ENCODE measurements at places on chromosomes 11 and 22. TPM values are rescaled to one million over a fixed set of nuclear protein-coding genes. Genes with fewer than 3 reads are reported as not detected.

DNA sequence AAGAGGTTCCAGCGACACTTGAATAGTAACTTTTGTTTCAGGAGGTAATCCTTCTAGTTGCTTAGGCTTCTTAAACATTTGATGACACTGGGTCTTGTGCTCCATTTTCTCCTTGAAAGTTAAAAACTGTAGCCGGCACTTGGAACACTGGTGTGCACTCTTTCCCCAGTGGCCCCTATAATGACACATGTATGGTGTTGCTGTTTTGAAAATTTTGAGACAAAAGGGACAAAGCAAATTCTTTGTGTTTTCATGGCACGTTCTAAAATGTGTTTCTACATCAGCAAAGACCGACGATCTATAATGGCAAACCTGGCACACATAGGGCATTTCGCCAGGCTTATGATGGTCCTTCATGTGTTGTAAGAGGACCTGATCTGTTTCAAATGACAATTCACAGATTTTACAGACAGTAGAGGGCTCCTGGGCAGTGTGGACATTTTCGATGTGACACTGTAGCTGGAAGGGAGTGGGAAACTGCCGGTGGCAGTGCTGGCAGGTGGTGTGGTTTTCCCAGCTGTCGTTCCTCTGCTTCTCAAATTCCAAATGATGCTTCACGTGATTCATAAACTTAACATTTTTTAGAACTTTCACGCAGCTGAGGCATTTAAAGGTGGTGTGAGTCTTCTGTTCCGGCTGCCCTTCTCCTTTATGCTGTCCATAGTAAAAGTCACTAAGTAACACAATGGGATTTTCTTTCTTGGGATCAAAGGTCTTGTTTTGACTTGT is 20.5 kb downstream of the ZNF280B start:
- H3K4me3 ChIP-seq, result no peak overlapping the region
- no peaks in the 10 kb centered on the region for H3K4me1 ChIP-seq
- H3K27me3 ChIP-seq, result no peaks in the 10 kb centered on the region
- no peak for DNase-seq
- no peaks in the 10 kb centered on the region for H3K36me3 ChIP-seq

GRCh38 chr11:65366340-65366773 is 11.8 kb downstream of the TIGD3 start:
- H3K27me3 ChIP-seq, result no peaks in the 10 kb centered on the region
- H3K4me3 ChIP-seq, result no peak overlapping the region
- DNase-seq, result peak; percentile 53

- H3K27me3 ChIP-seq, result no peaks in the 10 kb centered on the region
- H3K4me1 ChIP-seq, result no peaks in the 10 kb centered on the region
- DNase-seq, result no peak
- H3K36me3 ChIP-seq, result no peaks in the 10 kb centered on the region
These were observed 20.0 kb upstream of the TUB start for GRCh38 chr11:8060801-8061554.

DNA sequence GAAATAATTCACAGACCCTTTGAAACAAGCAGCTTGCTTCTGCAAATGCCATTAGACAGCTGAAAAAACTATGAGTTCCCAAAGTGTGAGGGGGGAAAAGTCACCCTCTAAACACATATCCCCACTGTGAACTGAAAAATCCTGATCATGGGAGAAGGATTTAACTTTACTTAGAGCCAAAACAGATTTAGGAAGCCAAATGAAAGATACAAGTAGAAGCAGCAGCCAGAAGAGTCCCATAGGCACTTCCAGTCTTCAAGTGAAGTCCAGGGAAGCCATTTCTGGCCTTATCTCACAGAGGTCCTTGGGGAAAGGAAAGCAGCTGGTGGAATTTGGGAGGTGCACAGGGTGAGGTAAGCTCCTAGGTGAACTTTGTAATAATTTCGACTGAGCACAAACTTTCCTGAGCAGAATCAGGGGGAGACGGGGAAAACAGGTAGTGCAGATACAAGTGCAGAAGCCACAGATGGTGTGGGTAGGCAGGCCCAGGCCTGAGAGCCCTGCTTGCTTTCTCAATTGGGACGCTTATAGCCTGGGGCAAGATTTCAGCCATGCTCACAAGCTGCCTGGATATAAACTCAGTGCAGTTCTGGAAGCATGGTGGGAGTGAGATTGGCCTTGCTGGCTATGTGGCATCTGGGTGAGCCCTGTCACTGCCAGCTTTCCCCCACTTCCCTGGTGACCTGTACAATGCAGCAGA is 44.8 kb downstream of the GAS2 start:
- H3K4me3 ChIP-seq, result no peak overlapping the region
- DNase-seq, result no peak
- H3K36me3 ChIP-seq, result no peaks in the 10 kb centered on the region
- no peaks in the 10 kb centered on the region for H3K4me1 ChIP-seq
- H3K27ac ChIP-seq, result no peak overlapping the region

- peaks cover 3% of the 10 kb centered on the region for H3K4me1 ChIP-seq
- no peak for DNase-seq
- H3K36me3 ChIP-seq, result no peaks in the 10 kb centered on the region
- H3K4me3 ChIP-seq, result no peak overlapping the region
- no peak overlapping the region for H3K27ac ChIP-seq
- H3K27me3 ChIP-seq, result no peaks in the 10 kb centered on the region
These were observed 40.6 kb downstream of the NECTIN1 start for GRCh38 chr11:119688356-119688755.

The ZDHHC8 gene
- 34.1 TPM for total RNA-seq

DNA sequence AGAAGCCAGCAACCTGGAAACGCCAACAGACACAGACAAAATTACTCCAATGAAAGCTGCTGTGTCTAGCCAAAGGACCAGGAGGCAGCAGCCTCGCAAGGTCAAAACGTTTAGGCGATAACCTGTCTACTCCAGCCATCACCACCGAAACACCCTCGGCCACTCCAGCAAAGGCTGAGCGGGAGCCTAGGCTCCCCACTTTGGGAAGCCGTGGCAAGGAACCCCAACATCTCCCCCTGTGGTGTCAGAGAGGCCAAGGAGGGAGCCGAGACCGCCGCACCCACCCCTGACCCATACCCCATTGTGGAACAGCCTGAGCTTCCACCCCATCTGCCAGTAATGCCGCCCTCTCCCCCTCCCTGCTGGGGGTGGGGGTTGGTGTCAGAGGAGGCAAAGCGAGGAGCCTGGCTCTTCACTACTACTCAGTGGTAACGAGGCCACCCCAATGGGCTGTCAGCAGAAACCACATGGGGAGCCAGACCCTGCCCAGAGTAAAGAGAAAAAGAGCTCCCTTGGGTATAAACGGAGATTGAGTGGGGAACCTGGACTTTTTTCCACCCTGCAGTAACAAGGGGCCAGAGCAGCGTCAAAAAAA is 33.9 kb upstream of the SEPTIN5 start:
- no peaks in the 10 kb centered on the region for H3K27me3 ChIP-seq
- no peaks in the 10 kb centered on the region for H3K4me1 ChIP-seq
- H3K36me3 ChIP-seq, result no peaks in the 10 kb centered on the region
- no peak overlapping the region for H3K4me3 ChIP-seq

The DNAJB7 gene
- total RNA-seq, result 0.12 TPM

DNA sequence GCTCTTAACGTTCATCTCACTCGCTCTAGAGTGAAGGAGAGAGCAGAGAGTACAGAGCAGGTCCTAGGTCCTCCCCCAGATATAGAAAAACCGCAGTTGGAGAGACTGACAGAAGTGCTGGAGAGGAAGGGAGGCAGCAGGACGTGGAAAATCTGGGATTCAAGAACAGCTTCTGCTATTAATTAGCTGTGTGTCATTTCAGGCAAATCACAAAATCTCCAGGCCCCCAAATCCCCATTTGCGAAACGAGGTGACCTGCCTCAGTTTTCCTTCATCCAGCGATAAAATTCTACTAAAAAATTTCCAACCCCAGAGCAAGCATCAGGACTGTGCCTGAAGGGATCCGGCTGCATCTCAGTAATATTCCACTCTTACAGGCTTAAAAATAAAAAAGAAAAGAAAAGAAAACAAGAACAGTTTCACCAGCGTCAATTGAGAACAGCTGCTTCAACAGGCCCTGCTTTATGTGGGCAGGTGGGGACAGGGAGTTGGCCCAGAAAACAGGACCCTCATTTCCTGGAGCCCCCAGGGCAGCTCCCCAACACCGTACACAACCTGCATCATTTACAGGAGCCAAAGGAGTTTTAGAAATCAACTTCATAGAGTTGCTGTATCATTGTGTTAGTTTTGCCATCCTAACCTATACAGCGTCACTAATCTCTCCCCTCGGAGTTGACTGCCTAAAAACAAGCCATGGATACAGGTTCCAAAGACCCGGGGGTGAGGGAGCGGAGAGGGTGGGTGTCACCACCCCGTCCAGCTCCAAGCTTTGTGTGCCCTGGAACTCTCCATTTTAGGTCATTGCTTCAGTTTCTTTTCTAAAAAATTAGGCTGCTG is 2.3 kb upstream of the MALAT1 start:
- H3K27ac ChIP-seq, result peak overlapping the region; percentile 99
- DNase-seq, result no peak
- no peaks in the 10 kb centered on the region for H3K27me3 ChIP-seq
- H3K4me1 ChIP-seq, result peaks cover 20% of the 10 kb centered on the region

- no peaks in the 10 kb centered on the region for H3K36me3 ChIP-seq
- H3K4me1 ChIP-seq, result peaks cover 3% of the 10 kb centered on the region
- no peaks in the 10 kb centered on the region for H3K27me3 ChIP-seq
- H3K4me3 ChIP-seq, result no peak overlapping the region
- H3K27ac ChIP-seq, result no peak overlapping the region
These were observed 49.4 kb downstream of the FLRT1 start for GRCh38 chr11:64084951-64085710.

The MS4A15 gene
- not detected for total RNA-seq

DNA sequence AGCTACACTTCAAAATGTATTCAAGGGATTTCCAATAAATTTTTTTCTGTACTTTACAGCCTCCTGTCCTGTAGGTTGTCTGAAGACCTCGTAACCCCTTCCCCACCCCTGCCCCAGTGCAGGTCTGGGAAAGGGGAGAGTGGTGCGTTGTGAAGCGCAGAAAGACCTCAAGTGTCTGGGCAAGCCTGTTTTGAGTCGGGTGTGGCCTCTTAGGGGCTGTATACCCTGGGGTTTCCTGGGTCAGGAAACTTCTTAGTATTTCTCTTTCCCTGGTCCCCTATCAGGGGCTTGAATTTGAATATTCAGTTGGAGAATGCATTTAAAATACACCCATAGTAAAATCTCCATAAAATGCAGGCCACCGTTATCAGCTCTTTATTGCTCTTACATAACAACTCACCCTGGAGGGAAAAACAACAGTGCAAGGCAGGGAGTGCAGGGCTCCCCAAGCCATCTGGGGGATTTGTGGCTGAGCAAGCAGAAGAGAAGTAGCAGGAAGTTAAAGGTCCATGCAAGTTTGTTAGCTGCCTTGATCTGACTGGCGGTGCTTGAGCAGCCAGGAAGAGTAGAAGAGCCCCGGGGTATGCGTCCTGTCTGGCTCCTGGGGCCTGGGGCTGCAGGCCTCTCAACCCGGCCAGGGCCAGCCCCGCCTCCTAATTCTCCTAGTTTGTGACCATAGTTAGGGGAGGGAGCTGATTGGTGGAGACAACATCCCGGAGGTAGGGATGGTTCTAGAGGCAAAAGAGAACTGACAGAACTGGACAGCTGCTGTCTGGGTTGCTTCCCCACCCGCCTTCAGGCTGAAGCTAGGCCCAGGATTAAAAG is 25.7 kb downstream of the ARHGAP1 start:
- no peak overlapping the region for H3K4me3 ChIP-seq
- peak; percentile 61 for DNase-seq
- H3K27me3 ChIP-seq, result no peaks in the 10 kb centered on the region
- peaks cover 7% of the 10 kb centered on the region for H3K36me3 ChIP-seq
- peak overlapping the region; percentile 81 for H3K27ac ChIP-seq

DNA sequence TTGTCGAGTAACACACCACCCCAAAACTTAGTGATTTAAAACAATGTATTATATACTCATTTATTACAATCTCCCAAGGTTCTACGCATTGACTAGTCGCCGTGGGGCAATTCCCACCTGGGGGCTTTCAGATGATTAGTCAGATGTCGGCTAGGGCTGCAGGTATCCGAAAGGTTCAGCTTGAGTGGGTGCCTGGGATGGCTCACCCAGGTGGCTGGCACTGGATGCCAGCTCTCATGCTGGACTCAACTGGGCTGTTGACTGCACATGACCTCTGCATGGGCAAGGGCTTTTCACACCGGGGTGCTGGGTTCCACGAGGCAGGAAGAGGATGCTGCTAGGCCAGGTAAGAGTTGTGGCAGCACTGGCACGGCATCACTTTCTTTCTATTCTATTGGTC is 21.9 kb upstream of the MICAL2 start:
- H3K36me3 ChIP-seq, result no peaks in the 10 kb centered on the region
- H3K27me3 ChIP-seq, result no peaks in the 10 kb centered on the region
- no peak overlapping the region for H3K4me3 ChIP-seq
- peak overlapping the region; percentile 86 for H3K27ac ChIP-seq
- DNase-seq, result no peak

DNA sequence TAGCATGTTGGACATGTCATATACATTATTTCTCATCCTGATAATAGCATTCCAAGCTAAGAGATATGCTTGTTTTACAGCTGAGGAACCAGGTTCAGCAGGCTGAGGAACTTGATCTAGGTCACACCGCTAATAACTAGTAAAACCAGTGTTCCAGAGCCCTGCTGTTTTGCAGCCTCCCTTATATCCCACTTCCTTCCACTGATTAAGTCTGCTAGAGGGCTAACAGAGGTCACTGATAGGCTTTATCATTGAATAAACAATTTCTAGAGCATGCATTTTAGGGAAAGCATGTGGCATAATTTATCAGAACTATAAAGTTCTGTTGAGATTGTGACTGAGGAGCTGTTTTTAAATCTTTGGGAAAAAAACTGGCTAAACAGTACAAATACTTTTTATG is 54.0 kb downstream of the UVRAG start:
- no peaks in the 10 kb centered on the region for H3K36me3 ChIP-seq
- H3K27ac ChIP-seq, result no peak overlapping the region
- no peaks in the 10 kb centered on the region for H3K4me1 ChIP-seq
- H3K4me3 ChIP-seq, result no peak overlapping the region
- H3K27me3 ChIP-seq, result no peaks in the 10 kb centered on the region

DNA sequence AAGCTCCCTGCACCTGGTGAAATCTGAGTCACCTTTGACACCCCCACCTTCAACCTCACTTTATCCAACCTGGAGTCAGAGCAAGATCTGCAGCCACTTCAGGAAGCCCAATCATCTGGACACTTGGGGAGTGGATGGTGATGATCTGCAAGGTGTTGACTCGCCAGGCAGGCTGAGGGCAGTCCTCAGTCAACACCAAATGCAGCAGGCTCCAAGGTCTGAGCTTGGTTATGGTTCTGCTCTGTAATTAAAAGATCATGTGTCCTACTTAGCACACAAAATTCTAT is 446.9 kb downstream of the BRD1 start:
- no peaks in the 10 kb centered on the region for H3K36me3 ChIP-seq
- no peak overlapping the region for H3K4me3 ChIP-seq
- no peak overlapping the region for H3K27ac ChIP-seq
- no peak for DNase-seq

All from colonic mucosa (tissue), 4 donors.